ENCODE measurements at places on chromosomes 4 and X. TPM values are rescaled to one million over a fixed set of nuclear protein-coding genes. Genes with fewer than 3 reads are reported as not detected.

DNA sequence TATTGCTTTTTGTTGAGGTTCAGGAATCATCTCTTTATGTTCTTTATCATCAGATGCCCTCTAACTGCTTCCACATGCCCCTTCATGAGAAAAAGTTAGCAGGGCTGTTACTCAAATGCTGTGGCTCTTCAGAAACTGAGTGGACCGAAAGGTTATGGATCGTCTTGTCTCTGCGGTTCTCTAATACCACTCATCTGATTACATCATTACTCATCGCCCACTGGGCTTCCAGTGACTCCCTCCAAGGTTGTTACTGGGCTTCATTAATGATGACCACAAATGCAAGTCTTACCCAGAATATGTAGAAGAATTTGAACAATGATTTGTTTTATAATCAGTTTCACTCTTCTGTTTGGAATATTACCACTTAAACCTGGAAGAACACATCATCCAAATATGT lies 67.7 kb downstream of the RWDD4 start:
- DNase-seq: no peak

GRCh38 chr4:139753686-139754085 lies 88.1 kb downstream of the MGST2 start:
- DNase-seq: no peak

- DNase-seq: no peak
Observed at GRCh38 chr4:14023896-14024295, 396.4 kb upstream of the BOD1L1 start.

DNA sequence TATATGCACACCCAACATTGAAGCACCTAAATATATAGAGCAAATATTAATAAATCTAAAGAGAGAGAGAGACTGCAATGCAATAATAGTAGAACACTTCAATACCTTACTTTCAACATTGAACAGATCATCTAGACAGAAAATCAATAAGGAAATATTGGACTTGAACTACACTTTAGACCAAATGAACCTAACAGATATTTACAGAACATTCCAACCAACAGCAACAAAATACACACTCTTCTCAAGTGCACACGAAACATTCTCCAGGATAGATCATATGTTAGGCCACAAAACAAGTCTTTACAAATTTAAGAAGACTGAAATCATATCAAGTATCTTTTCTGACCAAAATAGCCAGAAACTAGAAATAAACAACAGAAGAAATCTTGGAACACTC lies 66.6 kb downstream of the CD99L2 start:
- DNase-seq: no peak

DNA sequence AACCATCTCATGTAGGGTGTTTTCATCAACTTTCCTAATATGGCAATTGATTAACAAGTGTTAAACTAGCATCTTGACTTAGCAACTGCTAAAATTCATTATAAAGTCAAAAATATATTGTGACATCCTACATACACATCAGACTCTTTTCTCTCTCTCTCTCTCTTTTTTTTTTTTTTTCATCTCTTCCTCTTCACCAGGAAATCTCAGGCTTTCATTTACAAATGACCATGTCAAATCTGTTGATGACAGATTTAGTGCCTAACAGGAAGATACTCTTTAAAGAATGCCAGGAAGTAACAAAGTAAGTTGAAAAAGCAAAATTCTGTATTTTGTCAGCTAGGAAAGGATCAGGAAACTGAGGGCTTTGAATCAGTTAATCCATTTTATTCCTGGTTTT lies 365.5 kb downstream of the PCDH7 start:
- no peak for DNase-seq

- DNase-seq: no peak
Observed at GRCh38 chr4:123516576-123516975, 120.0 kb downstream of the SPRY1 start.

GRCh38 chr4:57214654-57215411 lies 104.6 kb upstream of the IGFBP7 start:
- DNase-seq: no peak

GRCh38 chr4:137738375-137738990 lies 206.2 kb upstream of the PCDH18 start:
- DNase-seq: no peak

- DNase-seq: no peak
Observed at GRCh38 chr4:88018466-88018865, 11.0 kb downstream of the PKD2 start.

DNA sequence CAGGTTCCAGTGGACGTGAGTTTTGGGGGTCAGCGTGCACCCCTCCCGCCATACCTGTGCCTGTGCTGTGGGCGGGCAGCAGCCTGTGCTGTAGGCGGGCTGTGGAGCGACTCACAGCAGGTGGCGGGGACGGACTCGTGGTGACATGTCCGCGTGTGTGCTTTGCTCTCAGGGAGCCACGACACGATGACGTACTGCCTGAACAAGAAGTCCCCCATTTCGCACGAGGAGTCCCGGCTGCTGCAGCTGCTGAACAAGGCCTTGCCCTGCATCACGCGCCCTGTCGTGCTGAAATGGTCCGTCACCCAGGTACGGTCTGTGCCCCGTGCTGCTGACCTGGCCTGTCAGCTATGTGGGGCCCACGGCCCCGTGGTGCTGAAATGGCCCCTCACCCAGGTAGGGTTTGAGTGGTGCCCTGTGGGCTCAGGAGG lies 7.4 kb downstream of the PLCXD1 start:
- no peak for DNase-seq

DNA sequence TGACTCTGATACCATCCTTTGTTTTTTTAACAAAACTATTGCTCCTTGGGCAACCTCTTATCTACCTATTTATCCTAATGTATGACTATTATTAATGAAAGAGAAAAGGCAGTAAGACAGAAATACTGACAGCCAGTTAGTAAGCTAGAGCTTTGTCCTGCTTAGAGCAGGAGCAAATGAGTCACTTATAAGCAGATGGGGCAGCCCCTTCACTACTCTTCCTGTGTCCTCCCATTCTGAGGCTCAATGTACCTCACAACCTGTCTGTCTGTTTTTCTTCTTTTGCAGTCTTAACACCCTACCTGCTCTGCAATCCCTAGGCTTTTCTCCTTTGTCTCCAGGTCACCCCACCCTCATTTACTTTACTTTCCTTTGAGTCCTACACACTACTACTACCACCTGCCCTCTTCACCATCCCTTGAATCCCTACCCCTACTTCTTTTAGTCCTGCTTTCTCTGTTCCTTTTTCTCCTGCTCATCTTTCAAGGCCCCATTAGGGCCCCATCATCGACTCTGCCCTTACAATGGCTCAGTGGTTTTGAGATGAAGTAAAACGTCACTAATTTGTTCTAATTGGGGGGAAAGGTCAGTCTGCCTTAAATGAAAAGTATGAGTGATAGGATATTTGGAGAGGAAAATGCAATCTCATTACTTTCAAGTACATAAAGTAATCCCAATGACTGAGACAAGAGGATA lies 294.3 kb downstream of the GUCY2F start:
- no peak for DNase-seq

DNA sequence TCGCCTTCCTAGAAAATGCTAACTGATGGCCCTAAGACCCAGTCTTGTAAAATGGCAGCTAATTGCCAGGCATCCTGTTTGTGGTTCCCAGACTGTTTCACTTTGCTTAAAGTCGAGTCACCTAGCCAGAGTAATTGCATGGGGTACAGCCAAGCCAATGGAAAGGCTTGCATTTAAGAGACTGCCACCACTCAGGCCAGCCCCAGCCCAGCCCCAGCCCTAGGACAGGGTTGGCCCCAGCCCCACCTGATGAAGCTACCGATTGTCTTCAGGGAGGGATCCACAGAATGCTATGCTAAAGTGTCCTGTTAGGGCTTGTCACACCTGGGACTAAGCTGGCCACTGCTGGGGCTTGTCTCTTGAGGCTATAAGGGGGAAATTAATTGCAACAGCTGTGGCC lies 194.6 kb upstream of the KLF3 start:
- DNase-seq: no peak

DNA sequence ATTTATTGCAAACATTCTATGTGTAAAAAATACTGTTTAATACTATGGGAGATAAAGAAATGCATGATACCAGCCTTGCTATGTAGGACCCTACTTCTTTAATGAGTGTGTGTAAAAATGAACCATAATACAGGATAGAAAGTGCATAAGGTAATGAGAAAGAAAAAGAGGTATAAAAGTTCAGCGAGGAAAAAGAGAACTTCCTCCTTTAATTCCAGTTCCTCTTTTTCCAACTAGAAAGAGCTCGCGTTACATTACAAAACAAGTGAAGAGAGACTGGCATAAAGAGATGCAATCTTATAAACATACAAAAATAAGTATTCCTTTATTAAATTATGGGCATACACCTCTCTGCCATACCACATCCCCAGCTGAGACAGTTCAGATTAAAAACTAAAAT lies 77.4 kb downstream of the ANKRD17 start:
- DNase-seq: no peak

DNA sequence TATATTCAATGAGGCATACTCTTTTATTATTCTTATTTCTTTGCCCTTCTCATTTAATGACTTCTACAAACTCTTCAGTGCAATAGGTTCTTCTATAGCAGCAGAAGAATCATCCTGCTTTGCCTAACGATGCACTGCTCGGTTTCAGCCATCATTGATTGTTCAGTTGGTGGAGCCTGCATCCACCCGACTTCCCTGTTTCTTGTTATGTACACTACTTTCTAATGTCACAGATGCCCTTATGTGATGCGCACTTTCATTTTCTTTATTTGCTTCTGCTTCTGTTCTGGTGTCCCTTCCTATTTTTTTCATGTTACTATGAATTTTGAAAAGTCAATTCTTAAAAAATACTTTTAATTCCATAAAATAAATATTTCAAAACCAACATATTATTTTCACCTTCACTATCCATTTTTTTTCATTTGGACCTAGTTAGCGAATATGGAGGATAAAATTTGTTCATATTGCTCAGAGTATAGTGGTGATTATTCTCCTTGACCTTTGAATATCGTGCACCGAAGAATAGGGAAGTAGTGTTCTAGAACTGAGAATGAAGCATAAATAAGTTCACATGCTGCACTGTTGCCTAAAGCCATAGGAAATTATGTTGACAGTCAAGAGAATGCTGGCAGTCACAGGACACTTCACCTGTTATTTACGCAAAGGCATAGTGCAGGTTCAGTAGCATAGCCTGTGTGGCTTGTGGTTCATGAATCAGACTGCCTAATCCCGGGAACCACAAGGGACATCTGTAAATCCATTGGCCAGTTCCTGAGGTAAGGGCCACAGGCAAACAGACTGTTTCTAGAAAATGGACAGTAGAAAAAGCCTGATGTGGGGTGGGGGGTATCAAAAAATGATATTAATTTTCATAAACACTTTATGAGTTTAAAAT lies 21.3 kb upstream of the SFRP2 start:
- no peak for DNase-seq

DNA sequence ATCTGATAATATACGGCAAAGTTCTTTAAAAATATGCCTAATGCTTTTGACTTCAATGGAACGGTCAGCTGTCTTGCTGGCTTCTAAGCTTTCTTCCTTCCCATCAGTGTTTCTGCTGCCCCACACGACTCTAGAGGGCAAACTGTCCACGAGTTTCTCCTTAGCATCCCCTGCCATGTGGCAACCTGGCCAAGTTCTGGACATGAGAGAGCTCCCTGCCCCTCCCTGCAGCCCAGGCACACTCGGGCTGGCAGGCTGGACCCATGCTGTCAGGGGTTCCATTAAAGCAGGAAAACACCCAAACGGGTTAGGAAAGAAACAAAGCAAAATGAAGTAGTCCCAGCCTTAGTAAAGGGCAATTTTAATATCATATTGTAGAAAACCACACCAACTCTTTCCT lies 38.8 kb downstream of the KDR start:
- DNase-seq: no peak

DNA sequence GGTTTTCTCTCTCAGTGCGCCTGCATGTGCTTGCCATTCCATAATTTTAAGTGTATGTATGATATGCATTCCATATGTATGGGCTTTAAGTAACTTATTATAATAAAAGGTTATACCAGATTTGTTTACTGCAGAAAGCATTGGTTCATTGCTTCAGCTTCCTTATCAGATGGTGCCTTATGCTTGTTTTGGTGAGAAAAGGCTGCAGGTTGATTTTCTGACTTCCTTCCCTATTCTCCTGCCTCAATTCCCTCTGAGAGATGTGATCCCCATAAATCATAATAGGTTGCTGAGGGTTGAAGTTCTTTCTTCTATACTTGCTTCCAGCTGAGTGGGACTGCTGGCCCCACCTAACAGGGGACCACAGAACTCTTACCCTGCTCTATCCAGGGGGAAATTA lies 10.3 kb upstream of the CEP135 start:
- no peak for DNase-seq

NWD2 gene
- not detected for total RNA-seq

MID2 gene
- 6.3 TPM for total RNA-seq

TMEM129 gene
- total RNA-seq: 29.6 TPM

ATP10D gene
- 10.3 TPM for total RNA-seq

F9 gene
- not detected for total RNA-seq

NUDT10 gene
- 0.27 TPM for total RNA-seq

CACNA1F gene
- 0.08 TPM for total RNA-seq

PLXNB3 gene
- 2.9 TPM for total RNA-seq
